Activated T-cell treated with anti-CD3 and anti-CD28 coated beads for 24 hours (primary cell): ENCODE measurements at places on chromosomes 1 and 21.
A peak's percentile ranks its signal among the peaks of the same experiment; 100 is the strongest.

DNA sequence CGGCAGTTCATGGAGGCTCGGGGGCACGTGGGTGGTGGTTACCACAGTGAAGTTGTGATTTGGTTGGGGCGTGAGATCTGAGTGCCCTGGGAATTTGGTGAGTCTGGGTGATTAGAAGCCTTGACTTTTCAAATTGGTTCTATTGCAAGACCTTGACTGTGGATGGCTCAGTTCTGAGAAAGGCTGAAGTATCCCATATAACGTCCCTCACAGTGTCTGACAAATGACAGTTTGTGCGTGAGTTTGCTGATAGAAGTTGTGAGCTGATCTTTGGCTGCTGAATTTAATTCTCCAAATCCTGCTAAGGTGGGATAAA lies 549 bp downstream of the MSH4 start:
- DNase-seq = no peak

GRCh38 chr1:98991127-98992012 lies 13.3 kb downstream of the PLPPR5 start:
- DNase-seq = peak; percentile 12

- DNase-seq = no peak
Measured at GRCh38 chr21:38787461-38788274, 18.1 kb upstream of the ETS2 start.

DNA sequence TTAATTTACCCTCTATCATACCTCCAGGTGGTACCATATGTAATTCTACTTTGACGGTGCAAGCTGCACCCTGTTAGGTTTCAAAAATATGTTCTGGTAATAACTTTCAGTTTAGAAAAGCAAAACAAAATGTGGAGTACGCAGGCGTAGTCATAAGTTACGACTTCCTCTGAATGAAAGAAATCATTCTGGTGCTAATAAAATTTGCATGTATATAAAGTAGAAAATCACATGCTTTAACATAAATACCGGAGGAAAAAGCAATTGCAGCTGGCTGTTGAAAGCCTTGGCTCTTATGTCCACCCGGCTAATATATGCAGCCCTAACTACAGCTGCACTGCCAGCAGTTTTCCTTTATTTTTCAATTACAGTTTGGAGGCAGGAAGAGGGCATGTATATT lies 65.2 kb upstream of the TMPRSS15 start:
- no peak for DNase-seq

DNA sequence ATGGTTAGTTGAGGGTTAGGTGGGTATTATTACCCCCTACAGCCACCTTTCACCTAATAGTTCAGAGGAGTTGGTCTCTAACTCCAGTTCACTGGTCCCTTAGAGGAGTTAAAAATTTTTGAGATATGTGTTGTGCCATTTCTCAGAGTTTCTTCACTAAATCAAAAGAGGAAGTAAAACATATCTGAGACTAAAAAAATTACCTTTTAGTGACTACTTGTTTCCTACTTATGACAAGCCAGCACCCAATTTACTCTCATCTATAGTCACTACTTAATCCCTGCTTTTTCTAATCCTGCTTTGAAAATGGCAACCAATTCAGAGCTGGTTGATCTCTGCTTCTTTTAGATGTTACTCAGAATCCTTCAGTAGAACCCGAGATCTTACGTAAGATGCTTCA lies 1316.8 kb upstream of the B3GALT2 start:
- no peak for DNase-seq

GRCh38 chr1:23791516-23792047 lies 637 bp downstream of the LYPLA2 start:
- DNase-seq = no peak

GRCh38 chr1:74246315-74246714 lies 11.1 kb downstream of the TNNI3K start:
- no peak for DNase-seq

GRCh38 chr1:200205216-200205995 lies 177.9 kb downstream of the NR5A2 start:
- DNase-seq = no peak

- DNase-seq = no peak
Measured at GRCh38 chr1:156430303-156430702, 61.3 kb downstream of the RHBG start.

- DNase-seq = no peak
Measured at GRCh38 chr1:109898842-109899241, 11.8 kb upstream of the CSF1 start.

- peak; percentile 75 for DNase-seq
Measured at GRCh38 chr1:221839782-221840395, 98.0 kb upstream of the DUSP10 start.

- no peak for DNase-seq
Measured at GRCh38 chr1:228457017-228457395, 30.2 kb upstream of the RNF187 start.

DNA sequence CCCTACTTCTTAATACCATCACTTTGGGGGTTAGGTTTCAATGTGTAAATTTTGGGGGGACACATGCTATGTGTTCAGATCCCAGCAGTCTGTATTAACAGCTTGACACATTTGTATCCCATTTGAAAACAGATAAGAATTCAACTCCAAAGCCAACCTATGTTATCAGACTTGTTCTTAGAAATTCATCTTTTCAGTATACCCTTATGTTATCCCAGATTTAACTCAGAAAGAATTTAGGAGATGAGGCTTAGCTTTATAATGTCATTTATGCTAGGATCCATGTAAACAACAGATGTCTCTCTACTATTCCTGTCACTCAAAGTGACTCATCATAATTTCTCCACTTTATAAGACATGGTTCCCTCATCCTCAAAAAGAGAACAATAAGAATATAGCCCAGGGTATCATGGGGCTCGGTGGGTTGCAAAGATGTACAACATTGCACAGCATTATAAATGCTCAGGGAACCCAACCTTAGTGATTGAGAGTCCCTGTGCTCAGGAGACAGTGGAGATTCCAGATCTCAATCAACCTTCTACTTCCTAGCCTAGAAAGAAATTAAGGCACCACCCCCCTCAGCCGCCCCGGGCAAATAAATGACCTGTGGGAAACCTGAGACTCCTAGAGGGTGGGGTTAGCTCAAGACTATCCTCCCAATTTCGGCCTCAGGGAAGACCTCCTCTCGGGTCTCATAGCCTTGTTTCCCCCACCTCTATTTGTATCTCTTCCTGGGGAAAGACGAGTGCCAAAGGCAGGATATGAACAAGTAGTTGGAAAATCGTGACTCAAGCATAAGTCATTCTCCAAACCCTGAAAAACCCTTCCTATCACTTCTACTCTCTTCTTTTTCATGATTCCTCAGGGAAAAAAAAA lies 265.1 kb upstream of the CAMK1G start:
- no peak for DNase-seq

DNA sequence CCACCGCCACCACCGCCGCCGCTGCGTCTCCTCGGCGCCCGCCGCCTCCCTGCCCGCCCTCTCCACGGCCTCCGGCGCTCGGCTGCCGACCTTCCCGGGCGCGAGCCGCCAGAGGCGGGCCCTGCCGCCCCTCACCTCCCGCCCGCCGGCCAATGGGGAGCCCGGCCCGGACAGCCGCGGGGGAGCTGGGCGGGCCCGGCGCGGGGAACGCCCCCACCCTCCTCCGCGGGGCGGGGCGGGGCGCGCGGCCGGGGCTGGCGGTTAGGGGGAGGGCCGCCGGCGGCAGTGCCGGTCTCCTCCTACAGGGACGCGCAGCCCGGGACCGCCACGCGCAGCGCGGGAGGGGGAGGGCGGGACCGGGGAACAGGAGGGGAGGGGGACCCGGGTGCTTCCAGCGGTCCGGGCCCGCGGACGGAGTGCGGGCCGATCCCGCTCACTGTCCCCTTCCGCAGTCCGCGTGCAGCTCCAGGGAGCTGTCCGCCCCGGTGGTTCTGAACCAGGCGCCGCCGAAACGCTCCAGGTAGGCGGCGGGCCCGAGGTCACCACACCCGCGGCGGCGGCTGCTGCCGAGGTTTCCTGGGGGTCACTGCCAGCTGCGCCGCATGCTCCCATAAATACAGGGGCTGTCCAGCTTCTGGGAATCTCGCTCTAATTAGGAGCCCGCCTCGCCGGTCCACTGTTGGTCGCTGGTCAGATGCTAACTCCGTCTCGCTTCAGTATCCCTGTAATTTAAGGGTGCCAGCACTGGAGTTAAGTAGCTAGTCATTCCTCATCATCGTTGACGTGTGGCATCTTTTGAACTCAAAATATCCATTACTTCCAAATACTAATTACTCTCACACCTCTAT lies at the start of gene PGBD5:
Gene PGBD5, minus strand, starts transcription at position 87 of the 848 bp plus-strand sequence. CDS start 404 bp downstream, outside the sequence.
- peak; percentile 46 for DNase-seq

DNA sequence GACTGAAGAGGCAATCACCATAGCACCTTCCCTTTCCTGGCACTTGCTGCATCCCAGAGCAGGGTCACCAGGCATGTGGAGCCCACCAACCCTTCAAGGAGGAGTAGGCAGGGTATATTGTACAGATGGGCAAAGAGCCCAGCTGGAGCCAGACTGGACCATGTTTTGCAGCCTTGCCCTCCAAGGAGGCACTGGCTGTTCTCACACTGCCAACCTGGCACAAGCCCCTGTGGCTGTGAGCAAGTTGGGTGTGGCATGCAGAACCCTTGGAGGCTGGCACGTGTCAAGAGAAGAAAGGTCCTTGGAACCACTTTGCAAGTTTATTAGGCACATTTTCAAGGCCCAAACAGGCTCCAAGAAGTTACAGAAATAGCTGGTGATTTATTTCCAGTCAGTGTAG lies 146.4 kb downstream of the FOXD2 start:
- DNase-seq = no peak

DNA sequence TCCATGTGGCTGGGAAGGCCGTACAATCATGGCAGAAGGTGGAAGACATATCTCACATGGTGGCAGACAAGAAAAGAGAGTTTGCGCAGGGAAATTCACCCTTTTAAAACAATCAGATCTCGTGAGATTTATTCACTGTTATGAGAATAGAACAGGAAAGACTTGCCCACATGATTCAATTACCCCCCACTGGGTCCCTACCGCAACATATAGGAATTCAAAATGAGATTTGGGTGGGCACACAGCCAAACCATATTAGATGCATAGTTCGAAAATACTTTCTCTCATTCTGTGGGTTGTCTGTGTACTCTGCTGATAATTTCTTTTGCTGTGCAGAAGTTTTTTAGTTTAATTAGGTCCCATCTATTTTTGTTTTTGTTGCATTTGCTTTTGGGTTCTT lies 990.3 kb downstream of the PLA2G4A start:
- DNase-seq = no peak

DNA sequence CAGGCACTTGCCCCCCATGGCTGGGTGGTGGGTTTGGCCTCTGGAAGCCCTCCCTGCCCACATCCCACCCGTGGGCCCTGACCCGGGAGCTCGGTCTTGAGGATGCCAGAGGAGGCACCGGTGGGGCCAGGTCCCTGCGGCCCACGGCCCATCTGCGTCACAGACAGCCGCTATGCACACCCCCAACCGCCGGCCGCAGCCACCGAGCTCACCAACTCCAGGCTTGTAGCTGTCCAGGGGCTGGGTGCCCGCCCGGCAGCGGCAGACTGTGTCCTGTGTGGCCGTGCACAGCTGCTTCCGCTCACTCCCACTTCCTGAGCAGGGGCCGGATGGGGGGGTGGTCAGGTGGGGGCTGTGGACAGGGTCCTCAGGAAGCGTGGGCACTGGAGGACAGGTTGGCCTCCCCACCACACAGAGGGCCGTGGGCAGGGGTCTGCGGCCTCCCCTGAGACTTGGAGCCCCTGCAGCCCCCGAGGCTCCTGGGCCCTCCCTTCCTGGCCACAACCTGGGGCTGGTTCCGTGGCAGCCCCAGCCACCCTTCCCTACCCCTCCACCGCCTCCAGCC lies 1.1 kb downstream of the TNFRSF4 start:
- DNase-seq = no peak

DNA sequence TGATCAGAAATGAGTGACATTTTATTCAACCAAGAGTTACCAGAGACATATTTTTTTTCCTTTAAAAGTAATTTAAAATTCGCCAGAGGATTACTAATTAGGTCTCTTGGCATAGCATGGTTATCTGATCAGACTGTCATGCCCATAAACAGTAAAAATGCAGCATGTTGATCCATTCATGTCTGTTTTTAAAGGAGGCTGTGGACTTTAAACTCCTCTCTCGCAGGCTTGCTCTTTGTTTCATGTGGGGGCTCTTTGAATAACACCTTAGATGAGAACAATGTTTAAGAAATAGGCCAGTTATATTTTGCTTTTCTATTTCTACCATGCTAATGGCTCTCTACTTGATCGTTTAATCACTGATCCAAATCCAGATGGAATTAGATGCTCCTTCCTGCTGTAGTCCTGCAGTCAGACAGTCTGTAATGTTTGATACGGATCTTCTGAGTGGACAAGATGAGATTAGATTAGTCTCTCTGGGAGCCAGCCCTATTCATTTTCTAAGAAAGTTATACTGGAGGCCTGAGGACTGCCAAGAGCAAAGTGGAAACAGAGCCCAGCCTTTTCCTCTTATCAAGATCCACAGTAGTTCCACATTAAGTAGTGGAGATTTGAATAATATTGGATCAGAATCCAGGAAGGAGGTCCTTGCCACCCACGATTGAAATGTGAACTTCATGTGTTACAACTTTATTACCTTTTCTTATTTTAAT lies 197.4 kb downstream of the HS2ST1 start:
- no peak for DNase-seq

GRCh38 chr1:187853505-187853904 lies 1024.8 kb downstream of the PLA2G4A start:
- DNase-seq = no peak

GRCh38 chr1:57088653-57089052 lies 122.8 kb upstream of the C8B start:
- DNase-seq = no peak

DNA sequence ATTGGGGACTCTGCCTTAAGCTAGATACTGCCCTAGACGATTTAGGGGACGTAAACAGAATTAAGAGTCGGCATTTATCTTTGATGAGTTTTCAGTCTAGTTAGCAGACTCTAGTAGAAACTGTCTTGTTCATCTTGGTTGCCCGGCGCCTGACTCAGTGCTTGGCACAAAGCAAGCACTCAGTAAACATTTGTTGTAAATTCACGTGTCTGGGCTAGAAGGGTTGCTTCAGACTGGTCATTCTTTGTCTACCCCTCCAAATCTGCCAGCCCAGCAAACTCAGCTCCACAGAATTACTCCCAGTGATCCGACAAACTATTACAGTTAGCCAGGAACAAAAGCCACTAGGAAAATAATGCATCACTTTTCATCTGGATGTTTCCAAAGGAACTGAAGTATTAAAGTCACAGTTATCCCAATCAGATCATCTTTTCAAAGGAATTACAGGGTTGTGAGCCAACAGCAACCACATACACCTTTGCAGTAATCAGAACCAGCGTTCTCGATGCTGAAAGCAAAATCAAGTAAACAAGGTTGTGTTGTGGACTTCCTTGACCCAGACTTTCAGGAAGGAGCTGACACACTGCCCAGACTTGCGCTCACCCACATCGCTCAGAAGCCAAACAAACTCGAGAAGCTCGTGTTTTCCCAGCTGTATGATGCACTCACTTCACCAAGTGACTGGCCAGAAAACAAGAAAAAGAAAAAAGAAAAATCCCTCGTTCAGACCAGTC lies 66.5 kb upstream of the GADD45A start:
- no peak for DNase-seq

GRCh38 chr1:48033495-48034045 lies 36.4 kb upstream of the TRABD2B start:
- no peak for DNase-seq

DNA sequence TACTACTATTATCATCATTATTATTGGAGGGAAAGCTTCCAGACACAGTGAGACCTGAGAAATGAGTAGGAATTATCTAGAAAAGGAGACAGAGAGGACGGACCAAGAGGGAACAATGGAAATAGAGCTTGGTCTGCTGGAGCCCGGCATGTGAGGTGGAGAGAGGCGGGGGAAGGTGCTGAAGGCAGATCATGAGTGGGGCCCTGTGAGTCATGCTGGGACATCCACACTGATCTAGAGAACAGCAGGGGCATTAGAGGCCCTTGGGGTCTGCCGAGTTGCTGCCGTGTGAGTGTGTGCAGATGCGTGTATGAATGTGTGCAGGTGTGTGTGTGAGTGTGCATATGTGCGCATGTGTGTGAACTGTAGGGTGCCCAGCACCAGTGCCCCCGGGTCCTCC lies 65.7 kb downstream of the TMCO4 start:
- DNase-seq = no peak
